ENCODE measurements at places on chromosomes 3 and 15.

DNA sequence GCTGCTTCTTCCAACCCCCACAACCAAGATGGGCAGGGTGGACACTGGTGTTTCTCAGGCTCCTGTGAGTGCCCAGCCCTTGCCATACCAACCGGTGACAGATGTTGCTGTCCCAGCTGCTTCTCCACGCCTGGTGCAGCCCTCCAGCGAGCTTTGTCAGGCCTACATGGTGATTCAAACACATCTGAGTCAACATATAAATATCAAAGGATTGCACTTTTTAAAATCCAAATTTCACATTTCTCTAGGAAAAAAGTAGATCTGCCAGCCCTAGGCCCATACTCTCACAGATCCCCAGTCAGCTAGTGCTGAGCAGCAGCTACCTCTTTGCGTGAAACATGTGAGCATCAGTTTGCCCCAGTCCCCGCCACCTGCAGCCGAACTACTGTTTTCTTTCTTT lies 52.7 kb downstream of the RPN1 start:
- DNase-seq = no peak

DNA sequence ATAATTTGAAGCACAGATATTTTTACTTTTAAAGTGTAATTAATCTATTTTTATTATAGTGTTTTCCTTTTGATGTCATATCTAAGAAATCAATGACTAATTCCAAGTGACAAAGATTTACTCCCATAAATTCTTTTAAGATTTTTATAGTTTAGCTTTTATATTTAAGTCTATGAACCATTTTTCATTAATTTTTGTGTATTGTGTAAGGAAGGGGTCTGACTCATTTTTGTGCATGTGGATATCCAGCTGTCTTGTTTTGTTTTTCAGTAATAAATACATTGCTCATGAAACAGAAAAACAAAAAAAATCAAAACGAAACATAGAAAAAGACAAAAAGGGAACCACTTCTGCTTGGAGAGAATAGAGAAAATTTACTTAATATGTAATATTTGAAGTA lies 145.1 kb downstream of the EPHA6 start:
- DNase-seq = no peak

DNA sequence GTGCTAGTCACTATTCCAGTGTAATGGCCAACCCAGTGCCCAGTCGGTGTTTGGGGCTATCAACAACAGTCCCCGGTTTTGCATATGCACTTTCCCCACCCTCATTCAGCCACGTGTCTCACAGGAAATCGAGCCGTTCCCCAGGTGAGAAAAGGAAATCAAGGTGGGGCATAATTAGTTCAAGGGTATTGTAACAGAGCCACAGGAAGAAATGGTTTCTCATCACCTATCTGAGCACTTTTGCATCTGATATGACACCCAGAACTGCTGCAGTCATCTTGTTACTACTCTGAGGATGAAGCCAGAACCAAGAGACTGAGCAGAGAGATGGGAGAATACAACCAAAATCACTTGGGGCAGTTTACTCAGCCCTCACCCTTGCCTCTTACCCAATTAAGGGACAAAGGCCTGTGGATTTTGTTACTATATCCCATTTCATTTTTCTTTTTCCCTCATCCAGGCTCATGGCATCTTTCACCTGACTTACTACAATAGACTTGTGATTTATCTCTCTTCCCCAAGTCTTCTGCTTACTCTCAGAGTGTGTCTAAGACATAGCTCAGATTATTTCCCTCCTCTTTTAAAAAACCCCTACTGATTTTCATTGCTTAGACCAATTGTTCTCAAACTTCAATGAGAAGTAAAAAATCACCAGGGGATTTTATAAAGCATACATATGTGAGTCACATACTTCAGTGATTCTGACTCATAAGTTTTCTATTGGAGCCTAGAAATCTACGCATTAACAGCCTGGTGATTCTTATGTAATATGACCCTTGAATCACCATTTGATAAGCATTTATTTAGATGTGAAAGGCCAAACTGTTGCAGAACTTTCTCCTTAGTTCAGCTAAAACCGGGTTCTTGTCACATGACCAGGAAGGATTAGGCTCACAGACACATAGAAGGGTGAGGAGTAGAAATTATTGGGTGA lies 40.5 kb downstream of the TRAT1 start:
- no peak for DNase-seq

DNA sequence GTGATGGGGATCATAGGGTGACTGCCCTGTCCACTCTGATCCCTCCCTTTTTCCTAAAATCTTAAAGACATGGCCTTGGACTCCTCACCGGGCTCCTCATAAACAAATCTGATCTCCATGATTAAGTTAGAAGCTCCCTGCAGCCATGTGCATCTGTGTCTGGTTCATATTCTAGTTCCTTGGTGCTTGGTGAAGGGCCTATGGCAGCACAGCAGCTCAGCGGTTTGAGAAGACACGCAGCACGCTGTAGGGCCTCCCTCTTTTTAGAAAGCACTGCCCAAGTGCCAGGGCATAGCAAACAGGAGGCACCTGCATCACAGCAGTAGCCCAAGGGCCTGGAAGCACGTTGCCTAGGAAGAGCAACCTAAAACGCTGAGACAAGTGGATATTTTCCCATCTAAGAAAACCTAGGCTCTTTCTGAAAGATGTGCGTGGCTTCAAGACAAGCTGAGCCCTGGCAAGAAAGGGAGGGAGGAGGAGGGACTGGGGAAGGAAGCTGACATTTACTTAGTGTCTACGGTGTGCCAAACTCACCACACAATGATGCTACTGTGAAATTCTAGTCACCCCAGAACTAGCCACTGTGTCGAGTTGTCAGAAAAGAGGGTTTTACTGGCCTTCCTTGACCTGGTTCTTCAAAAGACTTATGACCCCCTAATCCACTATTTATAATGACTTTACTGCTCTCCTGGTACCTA lies 14.9 kb upstream of the ULK3 start:
- no peak for DNase-seq

- no peak for DNase-seq
Observed at GRCh38 chr3:18812316-18812715, 336.0 kb upstream of the KCNH8 start.

DNA sequence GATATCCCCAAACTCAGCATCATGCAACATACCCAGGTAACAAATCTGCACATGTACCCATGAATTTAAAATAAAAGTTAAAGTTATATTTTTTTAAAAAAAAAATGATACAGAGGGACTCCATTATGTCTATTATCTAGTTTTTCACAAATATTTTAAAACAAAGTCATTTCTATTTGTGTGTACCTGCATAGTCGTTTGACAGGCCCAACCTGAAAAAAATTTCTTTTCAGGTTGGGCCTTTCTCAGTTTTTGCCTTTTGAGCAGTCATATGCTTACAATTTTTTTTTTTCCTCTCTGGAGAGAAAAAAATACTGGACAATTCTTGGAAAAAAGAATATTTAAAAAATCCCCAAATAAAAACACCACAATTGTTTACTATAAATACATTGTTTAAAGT lies 459.5 kb downstream of the FOXP1 start:
- no peak for DNase-seq

- DNase-seq = no peak
Observed at GRCh38 chr15:87123676-87124382, 1044.2 kb downstream of the AGBL1 start.

DNA sequence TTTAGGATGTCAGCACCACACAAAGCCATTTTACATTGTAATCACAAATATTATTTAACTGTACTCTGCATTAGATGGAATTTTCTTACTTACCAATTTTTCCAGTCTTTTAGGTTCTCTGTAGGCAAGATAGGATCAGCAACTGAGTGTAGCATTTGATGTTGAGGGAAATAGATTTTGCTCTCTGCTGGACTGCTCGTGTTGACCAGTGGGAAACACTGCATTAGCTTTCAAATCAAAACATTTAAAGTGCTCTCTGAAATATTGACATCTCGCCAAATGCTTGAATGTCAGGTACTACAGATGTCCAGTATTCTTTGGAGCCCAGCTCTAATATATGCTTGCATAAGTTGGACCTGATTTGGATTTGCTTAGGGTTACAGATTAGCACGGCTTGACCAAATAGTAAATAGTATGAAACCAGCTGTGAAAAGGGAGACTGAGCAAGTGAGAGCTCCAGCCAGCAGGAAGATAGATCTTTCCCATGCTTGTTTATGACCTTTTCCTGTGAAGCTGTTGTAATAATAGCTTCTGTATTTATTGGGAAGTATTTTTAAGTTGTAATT lies 29.5 kb downstream of the P2RY14 start:
- DNase-seq = no peak

- DNase-seq = no peak
Observed at GRCh38 chr3:73389117-73389813, 235.5 kb downstream of the PDZRN3 start.

GRCh38 chr3:36558961-36559360 lies 178.7 kb downstream of the STAC start:
- DNase-seq = no peak

DNA sequence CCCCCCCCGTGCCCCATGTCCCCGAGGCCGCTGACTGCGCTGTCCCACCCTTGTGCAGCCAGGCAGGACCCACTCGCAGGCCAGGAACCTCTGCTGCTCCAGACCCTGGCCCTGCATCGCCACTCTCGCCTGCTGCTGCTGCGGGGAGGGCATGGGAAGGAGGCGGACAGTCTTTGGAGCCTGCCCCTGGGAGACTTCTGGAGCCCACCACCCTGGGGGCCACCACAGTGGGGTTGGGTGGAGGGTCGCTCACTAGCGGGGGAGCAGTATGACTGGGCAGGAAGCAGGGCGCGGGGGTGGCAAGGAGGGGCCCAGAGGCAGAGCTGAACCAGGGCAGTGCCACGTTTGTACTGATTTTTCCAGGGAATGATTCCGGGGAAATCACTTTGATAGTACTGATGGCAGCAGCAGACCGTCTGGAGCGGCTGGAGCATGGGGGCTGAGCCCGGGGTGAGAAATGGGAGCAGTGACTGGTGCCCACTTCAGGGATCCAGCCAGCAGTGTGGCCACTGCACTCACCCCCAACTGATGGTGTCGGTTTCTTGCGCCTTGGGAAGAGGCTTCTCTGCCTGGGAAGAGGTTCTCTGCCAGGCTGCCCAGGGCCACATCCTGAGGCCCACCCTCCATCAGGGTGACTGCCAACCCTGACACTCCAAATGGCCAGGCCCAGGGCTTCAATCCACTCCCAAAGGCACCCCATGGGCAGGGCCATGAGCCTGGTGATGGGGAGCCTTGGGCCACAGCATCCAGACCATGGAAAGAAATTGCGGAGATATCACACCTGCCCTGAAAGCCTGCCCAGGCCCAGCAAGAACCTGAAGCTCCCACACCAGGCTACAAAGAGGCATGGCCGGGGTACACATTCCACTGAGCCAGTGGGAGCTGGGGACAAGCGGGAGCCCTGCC lies 53.7 kb downstream of the LSAMP start:
- DNase-seq = no peak

DNA sequence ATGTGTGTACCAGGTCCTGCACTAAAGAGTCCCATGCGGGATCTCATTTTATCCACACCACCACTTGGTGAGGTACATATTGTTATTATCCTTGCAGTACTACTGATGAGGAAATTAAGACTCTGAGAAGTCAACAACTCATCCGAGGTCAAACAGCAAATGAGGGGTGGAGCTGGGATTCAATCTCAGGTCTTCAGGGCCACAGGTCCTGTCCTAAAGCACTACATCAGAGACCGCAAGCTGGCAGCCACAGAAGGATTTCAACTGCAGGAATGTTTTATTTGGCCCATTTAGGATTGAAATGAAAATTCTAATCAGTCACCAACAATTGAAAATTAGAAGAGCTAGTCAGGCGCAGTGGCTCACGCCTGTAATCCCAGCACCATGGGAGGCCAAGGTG lies 131.4 kb downstream of the ADAMTS17 start:
- DNase-seq = no peak

- DNase-seq = no peak
Observed at GRCh38 chr15:83378921-83379578, 68.1 kb upstream of the SH3GL3 start.

- DNase-seq = no peak
Observed at GRCh38 chr15:71686221-71687050, 123.9 kb upstream of the NR2E3 start.

GRCh38 chr3:54891540-54891897 lies 36.3 kb downstream of the LRTM1 start:
- no peak for DNase-seq

DNA sequence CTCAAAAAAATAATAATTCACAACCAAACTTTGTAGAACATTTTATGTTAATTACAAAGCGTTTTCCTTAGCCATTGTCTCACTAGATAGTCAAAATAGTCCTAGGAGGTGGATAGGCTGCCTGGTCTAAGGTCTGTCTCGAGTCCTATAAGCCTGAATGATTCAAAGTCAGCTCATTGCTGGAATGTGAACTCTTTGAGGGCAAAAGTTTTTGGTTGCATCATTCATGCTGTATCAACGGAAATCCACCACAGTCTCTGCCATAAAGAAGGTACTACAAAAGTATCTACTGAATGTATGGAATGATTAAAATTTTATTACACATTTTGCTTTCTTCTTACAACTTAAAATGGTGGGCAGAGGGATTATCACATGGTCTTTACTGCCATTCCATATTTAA lies 387.3 kb upstream of the RARB start:
- no peak for DNase-seq

GRCh38 chr15:69074001-69074842 lies 59.7 kb downstream of the NOX5 start:
- DNase-seq = no peak

DNA sequence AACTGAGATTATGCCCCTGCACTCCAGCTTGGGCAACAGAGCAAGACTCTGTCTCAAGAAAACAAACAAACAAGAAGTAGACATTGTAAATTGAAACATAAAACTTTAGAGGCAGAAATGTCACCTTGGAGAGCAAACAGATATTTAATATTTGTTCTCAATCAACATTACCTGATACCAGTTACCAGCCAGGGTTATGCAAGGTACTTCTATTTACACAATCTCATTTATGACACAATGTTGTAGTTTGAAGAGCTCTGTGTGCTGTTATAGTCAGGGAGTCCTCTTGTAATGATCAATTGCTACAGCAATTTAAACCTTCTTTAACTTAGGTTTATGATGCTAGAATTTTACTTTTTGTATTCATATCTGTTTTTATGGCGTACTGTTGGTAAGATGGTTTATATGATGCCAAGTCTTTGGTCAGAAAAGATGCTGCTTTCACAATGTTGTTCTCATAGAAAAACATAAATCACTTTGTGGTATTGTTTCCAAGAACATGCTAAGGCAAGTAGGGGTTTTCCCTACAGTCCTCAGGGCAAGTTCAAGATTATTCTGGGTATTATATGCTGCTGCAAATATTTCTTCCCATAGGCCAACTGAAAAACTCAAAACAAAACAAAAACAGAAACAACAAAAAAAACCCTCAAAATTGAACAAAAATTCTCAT lies 173.5 kb downstream of the TNIK start:
- no peak for DNase-seq

DNA sequence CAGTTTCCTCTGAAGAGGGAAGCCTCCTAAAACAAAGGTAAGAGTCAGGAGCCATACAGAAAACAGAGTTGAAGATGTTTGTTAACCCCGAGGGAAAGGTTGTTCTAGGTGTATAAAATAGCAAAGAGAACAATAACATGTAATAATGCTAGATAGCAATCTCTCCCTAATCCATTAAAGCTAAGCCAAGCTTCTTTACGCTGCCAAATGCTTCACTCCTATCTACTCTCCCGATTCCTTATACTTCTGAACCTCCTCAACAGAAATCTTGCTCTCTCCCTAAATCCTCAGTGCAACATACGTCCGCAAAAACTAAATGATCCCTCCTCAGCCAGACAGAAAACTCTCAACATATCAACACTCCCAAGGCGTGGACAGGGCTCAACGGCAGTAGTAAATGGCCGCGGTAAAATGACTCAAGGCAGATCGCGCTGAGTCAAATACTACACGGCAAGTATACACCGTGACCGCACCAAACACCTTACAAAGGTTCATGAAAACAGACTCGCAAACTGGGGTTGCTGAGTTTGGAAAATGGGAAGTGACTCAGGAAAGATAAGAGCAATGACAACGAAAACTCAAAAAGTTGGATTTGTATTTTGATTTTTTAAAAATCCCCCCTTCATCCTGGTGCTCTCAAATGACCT lies 682 bp downstream of the CLDND1 start:
- peak; percentile 73 for DNase-seq

Data from activated CD8-positive, alpha-beta memory T cell treated with anti-CD3 and anti-CD28 coated beads, Interleukin-2, amount 50 U/mL, for 48 hours (primary cell).